ENCODE measurements at places on chromosomes 3 and 15. TPM values are rescaled to one million over a fixed set of nuclear protein-coding genes. Genes with fewer than 3 reads are reported as not detected.

GRCh38 chr3:192637803-192638202 is 89.5 kb downstream of the FGF12 start:
- H3K27me3 ChIP-seq: peaks cover 7% of the 10 kb centered on the region
- no peaks in the 10 kb centered on the region for H3K36me3 ChIP-seq
- H3K4me1 ChIP-seq: no peaks in the 10 kb centered on the region
- no peak for DNase-seq

FGD5 gene
- not detected for total RNA-seq

DNA sequence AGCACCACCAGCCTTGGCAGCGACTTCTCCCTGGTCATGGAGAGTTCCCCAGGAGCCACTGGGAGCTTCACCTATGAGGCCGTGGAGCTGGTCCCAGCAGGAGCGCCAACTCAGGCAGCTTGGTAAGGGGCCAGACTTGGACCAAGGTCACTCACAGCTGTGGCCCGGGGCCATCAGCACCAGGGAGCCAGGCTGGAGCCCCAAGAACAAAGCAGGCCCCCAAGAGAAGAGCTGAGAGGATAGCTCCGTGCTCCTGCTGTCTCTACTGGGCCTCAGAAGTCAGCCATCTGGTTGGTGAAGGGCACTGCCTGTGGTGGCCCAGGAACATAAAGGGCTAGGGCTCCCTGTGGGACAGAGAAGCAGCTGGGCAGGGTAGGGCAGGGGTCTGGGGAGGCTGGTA is 14.7 kb upstream of the CPNE9 start:
- no peak overlapping the region for H3K4me3 ChIP-seq
- H3K27me3 ChIP-seq: no peaks in the 10 kb centered on the region
- no peak for DNase-seq
- peaks cover 39% of the 10 kb centered on the region for H3K36me3 ChIP-seq
- no peak overlapping the region for H3K27ac ChIP-seq

ALPK3 gene
- total RNA-seq: 0.05 TPM

- H3K27me3 ChIP-seq: no peaks in the 10 kb centered on the region
- H3K36me3 ChIP-seq: no peaks in the 10 kb centered on the region
- peaks cover 21% of the 10 kb centered on the region for H3K4me1 ChIP-seq
- no peak overlapping the region for H3K27ac ChIP-seq
- no peak overlapping the region for H3K4me3 ChIP-seq
Observed at GRCh38 chr3:98026425-98027084, 8.6 kb downstream of the GABRR3 start.

MYL3 gene
- not detected for total RNA-seq

FOXB1 gene
- 0.53 TPM for total RNA-seq

DNA sequence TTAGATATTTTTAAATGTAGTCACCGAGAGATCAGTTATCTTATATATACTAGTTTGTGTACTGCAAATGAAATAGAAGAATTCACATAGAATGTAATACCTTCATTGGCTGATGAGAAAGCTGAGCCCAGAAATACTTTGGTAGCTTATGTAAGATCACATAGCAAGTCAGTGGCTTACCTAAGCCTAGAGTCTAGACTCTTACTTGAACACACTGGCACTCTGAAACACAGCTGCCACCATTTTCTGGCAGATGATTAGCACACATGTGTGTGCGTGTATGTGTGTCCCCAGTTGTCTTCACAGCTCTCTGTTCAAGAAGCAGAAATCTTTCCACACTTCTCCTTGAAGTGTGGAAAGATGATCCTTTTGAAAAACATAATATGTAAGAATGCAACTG is 124.3 kb downstream of the NEO1 start:
- H3K27me3 ChIP-seq: no peaks in the 10 kb centered on the region
- H3K36me3 ChIP-seq: peaks cover 12% of the 10 kb centered on the region
- no peak for DNase-seq
- H3K4me3 ChIP-seq: no peak overlapping the region

GOLGA8Q gene
- 0.32 TPM for total RNA-seq

NKIRAS1 gene
- total RNA-seq: 3.5 TPM

PLA2G4F gene
- total RNA-seq: not detected

DNA sequence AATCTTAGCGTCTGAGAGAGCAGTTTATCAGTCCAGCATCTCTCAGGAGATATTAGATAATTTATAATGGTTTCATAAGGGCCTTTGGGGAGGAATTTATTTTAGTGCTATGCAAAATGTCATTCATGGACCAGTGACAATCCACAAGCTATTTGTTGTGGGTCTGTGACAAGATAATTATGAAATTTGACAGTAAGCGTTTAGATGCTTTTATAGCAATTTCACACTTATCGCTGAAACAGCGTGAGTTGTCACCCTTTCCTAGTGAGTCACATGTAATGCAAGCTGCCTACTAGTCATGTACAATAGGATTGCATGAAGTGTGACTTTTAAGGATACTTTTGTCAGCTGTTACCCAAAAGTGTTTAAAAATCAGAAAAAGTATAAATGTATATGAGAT is 315.6 kb upstream of the THBS1 start:
- peaks cover 10% of the 10 kb centered on the region for H3K27me3 ChIP-seq
- H3K4me1 ChIP-seq: peaks cover 6% of the 10 kb centered on the region
- DNase-seq: no peak
- no peak overlapping the region for H3K4me3 ChIP-seq
- no peaks in the 10 kb centered on the region for H3K36me3 ChIP-seq
- no peak overlapping the region for H3K27ac ChIP-seq

- no peak for DNase-seq
- no peak overlapping the region for H3K27ac ChIP-seq
- no peaks in the 10 kb centered on the region for H3K4me1 ChIP-seq
- no peaks in the 10 kb centered on the region for H3K36me3 ChIP-seq
Observed at GRCh38 chr3:129616713-129617112, 10.2 kb upstream of the PLXND1 start.

- H3K4me1 ChIP-seq: peaks cover 62% of the 10 kb centered on the region
- H3K27me3 ChIP-seq: no peaks in the 10 kb centered on the region
- H3K4me3 ChIP-seq: no peak overlapping the region
- peak; percentile 52 for DNase-seq
- H3K27ac ChIP-seq: no peak overlapping the region
Observed at GRCh38 chr15:99447497-99448371, 118.0 kb upstream of the MEF2A start.

- no peaks in the 10 kb centered on the region for H3K4me1 ChIP-seq
- DNase-seq: no peak
- H3K36me3 ChIP-seq: no peaks in the 10 kb centered on the region
- no peak overlapping the region for H3K27ac ChIP-seq
- peaks cover 9% of the 10 kb centered on the region for H3K27me3 ChIP-seq
Observed at GRCh38 chr3:42853056-42853455, 22.6 kb downstream of the CYP8B1 start.

- peaks cover 34% of the 10 kb centered on the region for H3K27me3 ChIP-seq
- no peaks in the 10 kb centered on the region for H3K4me1 ChIP-seq
- no peak overlapping the region for H3K4me3 ChIP-seq
- H3K36me3 ChIP-seq: no peaks in the 10 kb centered on the region
Observed at GRCh38 chr3:123457841-123458240, 9.0 kb upstream of the ADCY5 start.

DNA sequence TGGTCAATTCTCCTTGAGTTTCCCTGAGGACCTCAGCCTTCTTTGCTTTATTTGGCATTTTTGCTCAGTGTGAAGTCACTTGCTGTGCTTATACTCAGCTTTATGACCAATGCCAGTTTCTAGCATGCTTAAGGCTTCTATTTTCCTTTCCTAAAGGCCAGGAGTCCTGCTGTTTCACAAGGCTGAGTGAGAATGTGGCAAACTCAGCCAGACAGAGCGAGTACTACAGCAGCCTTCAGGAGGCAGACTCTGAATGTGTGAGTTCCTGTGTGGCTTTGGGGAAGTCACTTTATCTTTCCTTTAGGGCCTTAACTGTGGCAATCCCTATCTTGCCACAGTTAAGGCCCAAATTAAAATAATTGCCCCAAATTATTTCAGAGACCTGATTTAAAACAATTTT is 213.2 kb upstream of the MRPL3 start:
- H3K4me3 ChIP-seq: no peak overlapping the region
- DNase-seq: no peak
- H3K36me3 ChIP-seq: no peaks in the 10 kb centered on the region
- peaks cover 8% of the 10 kb centered on the region for H3K4me1 ChIP-seq
- peaks cover 8% of the 10 kb centered on the region for H3K27me3 ChIP-seq
- no peak overlapping the region for H3K27ac ChIP-seq

DNA sequence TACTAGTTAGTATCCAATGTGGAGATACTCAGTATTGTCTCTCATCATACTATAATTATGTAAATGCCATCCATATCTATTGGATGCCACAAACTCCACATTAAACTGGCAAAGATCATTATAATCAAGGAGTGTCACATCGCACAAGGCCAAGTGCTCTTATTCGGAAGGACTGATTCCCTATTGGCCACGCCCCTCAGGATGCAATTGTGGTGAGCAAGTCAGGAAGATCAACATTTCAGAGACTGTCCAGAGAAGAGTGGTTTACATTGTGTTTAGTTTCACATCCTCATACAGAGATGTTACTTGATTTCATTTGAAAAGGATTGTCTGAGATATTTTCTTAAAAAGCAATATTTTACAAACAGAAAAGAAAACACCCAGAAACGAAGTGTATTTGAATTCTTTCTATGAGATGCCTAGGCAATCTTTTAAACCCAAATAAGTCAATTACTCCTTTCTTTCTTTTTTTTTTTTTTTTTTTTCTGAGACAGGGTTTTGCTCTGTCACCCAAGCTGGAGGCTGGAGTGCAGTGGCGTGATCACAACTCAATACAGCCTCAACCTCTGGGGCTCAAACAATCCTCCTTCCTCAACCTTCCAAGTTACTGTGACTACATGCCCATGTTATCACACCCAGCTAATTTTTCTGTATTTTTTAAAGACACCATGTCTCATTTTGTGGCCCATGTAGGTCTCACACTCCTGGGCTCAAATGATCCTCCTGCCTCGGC is 369.1 kb downstream of the RBMS3 start:
- peaks cover 2% of the 10 kb centered on the region for H3K27me3 ChIP-seq
- H3K4me1 ChIP-seq: no peaks in the 10 kb centered on the region
- no peak for DNase-seq
- H3K4me3 ChIP-seq: no peak overlapping the region

DNA sequence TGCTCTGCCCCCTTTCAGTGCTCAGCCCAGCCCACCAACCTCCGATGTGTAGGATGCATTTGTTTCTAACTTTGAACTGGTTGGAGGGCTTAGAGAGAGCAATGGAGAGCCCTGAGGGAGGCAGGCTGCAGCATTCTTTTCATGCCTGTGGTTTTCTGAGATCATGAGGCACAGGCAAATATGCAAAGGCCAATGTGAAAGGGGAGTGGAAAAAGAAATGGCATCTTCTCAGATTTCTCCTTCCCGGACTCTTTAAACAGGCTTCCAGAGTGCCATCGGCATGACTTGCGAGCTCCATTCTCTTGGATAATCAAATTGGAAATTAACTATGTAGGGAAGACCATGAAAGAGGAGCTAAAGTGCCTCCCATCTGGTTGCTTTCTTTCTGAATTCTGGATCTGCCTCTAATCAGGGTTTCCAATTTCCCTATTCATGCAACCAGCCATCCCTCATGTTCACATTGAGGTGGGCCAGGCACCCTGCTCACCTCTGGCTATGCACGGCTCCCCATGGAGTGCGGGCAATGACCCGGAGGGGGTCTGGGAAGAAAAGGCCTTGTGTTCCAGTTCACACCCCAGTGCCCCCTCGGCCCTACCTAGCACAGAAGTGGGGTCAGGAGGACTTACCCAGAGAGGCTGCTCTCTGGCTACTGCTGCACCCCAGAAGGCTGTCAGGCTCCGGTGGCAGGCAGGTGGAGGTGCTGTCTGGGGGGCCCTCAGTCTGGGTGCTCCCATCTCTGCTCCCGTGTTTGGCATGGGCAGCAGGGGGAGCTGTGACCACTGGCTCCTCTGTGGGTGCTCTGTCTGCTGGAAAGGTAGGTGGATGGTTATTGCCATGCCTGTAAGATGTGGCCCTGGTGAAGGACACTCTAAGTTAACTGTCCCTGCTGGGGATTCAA is 16.1 kb downstream of the AMOTL2 start:
- peaks cover under 1% of the 10 kb centered on the region for H3K4me1 ChIP-seq
- no peaks in the 10 kb centered on the region for H3K36me3 ChIP-seq
- H3K27me3 ChIP-seq: no peaks in the 10 kb centered on the region
- H3K27ac ChIP-seq: no peak overlapping the region
- DNase-seq: peak; percentile 47

DNA sequence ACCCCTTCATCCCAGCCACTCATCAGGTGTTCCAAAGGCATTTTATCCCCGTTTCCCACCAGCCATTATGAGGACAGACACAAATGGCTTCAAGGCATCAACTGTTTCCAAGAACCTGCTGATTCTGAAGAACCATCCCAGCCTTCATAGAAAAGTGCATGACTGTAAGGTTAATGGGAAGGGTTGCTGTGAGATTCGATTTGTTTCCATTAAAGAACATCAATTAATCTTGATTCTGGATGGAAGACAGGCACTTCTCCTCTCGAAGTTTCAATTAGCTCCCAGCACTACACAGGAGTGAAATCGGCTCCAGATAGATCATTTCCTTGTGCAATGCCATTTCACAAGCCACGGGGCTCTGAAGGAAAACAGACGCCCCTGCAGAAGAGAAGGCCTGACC is 25.8 kb downstream of the SRGAP3 start:
- no peak for DNase-seq
- no peaks in the 10 kb centered on the region for H3K27me3 ChIP-seq
- no peak overlapping the region for H3K4me3 ChIP-seq
- H3K27ac ChIP-seq: no peak overlapping the region
- no peaks in the 10 kb centered on the region for H3K36me3 ChIP-seq

TMIE gene
- 1.5 TPM for total RNA-seq

EFCAB12 gene
- total RNA-seq: 0.73 TPM

DNA sequence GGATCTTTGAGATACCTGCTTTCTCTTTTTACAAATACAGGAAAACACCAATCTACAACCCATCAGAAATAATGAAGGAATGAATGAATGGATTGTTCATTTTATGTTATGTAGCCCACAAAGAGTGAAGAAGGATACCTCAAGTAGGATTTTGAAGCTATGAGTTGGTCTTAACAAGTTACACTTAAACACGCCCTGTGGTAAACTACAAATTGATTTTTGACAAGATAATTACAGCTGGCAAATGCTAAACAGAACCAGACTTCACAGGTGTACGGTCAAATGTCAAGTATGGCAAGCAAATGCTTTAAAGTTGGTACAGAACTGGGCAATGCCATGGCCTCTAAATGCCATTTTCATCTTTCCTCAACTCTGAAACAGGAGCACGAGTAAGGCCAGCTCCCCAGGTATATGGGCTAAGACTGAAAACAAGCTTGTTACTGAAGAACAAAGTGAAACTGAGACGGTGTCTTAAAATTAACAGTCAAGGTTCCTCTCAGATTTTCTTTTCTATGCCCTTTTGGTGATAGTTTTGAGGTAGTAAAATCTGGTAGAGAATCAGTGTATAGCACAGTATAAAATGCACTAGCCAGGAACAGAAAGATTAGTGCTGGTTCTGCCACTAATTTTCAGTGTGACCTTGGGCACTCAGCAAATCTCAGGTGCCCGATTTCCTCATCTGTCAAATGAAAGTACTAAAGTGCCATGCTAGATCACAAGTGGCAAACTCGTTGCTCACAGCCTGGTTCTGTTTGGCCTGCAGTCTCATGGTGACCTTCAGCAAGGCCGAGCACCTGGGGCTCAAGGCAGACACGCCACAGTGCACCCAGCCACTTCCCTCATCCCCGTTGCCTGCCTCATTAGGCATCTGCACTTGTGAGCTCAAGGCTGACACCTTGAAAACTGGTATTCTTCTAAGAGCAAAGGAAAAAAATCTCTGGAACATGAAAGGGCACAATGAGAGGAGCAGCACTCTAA is 9.5 kb downstream of the RUVBL1 start:
- H3K4me3 ChIP-seq: peak overlapping the region; percentile 40
- peaks cover 69% of the 10 kb centered on the region for H3K36me3 ChIP-seq
- H3K27me3 ChIP-seq: no peaks in the 10 kb centered on the region
- no peak for DNase-seq
- H3K27ac ChIP-seq: peak overlapping the region; percentile 63

Data from activated CD4-positive, alpha-beta T cell treated with anti-CD3 and anti-CD28 coated beads for 36 hours (primary cell).